ENCODE measurements at places on chromosomes 13 and 19.

DNA sequence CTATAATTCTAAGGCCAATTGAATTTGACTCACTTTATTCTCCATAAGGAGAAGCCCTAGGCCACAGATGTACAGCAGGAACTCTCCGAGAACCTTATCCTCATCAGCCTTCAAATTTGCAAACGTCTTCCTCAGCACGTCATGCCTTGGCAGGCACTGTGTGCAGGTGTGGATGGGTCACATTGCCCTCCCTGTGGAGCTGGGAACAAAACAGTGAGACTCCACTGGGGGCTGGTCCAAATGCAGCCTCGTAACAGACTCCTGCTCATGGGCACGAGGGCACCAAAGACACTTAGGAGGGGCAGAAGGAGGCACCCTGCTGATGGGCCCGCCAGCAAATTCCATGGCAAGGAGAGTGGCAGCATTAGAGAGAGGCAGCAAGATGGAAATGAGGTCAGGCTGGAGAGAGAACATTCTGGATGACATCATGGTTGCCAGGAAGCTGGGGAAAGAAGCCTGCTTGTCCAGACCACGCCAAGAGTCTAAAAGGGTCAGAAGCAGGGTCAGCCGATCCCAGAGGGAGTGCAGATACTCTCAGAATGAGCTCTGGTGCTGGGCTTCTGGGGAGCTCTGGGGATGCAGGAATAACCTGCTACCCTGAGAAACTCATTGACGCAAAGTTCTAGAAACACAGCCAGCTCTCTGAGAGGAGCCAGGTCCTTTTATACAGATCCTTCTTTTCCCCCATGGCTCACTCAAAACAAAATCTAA, 242.2 kb downstream of the B3GLCT start:
- no peak for DNase-seq

- DNase-seq = no peak
These were observed 37.5 kb downstream of the ARRDC2 start for GRCh38 chr19:18045307-18046050.

DNA sequence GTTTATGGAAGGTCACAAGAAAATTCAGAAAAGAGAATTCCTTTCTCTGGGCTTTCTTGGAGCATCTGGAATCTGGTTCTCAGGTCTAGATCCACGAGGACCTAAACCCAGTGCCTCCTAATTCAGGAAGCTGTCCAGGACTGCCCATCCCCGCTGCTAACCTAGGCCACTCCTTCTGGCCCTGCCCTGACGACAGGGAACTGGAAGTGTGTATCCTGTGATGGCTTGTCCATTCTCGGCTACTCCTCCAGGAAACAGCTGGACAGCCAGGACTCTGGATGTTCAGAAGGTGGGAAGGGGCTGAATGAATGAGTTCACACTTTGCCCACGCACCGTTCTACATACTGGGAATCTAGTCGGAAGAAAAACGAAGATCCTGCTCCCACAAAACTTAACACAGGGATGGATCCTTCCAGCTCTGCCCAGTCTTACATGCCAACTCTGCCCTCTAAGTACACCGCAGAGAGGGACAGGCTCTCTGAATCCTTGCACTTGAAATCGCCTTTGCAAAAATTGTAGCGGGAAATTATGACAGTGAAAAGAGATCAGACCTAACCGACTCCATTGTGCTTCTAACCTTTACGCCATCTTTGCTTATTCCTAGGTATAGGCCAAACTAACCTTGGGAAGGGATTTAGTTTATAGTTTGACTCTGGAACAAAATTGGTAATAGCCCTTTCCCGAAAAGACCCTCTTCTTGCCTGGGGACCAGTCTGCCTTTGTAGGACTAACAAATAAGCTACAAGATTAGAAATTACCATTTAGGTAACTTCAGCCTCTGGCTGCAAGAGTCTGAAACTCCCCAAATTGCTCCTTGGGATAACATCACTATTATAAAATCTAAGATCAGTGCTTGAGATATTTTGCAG, 1.8 kb downstream of the LSM4 start:
- no peak for DNase-seq

DNA sequence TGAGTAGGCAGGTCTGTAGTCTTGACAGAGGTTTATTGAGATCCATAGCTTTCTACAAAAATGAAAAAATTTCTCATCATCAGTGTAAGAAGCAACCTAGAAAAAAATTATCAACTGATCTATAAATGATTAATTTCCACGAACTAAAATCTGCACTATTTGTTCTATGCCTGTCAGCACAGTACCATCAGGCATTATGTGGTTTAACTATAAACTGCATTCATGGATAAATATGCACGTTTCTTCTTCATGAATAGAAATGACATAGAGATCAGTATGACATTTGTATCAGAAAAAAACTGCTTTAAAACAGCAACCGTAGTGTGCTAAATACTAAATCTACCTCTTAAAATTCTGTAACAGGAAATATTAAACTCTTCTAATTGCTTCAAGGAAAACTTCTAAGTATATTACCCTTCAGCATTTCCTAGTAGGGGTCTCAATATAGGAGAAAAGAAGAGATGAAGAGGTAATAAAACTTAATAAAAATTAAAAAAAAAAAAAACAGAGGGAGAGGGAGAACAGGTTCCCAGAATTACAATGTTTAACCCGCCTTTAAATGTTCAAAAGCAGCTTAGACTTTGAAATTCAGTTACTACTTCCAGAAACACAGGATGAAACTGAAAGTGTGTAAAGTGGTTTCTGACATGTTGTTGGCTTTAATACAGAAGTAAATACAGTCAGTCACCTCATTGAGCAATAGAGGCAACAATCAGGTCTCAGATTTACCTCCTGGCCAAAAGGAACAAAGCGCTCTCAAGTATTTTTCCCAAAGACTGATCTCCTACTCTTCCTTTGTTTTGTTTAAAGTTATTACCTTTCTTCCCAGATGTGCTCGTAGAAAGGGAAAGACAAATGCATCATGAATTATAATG, 144.4 kb downstream of the DIAPH3 start:
- no peak for DNase-seq

- no peak for DNase-seq
These were observed 5.2 kb upstream of the EFNB2 start for GRCh38 chr13:106540613-106541012.

- peak; percentile 72 for DNase-seq
These were observed 4.3 kb upstream of the RAP2A start for GRCh38 chr13:97429681-97430081.

DNA sequence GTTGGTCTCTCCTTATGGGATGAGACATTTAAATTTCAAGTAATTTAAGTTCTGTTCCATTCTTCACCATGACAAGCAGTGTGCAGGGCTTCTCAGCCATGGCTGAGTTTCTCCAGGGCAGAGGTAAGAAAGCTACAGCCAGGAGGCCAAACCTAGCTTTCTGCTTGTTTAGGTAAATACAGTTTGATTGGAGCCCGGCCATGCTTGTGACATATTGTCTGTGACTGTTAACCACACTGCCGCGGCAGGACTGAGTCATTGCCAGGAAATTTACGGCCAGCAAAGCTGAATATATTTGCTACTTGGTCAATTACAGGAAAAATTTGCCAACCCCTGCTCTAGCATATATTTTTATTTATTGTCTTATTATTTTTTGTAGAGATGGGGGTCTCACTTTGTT, 10.7 kb downstream of the NLRP8 start:
- DNase-seq = no peak

GRCh38 chr19:41233748-41234240, 14.8 kb downstream of the AXL start:
- peak; percentile 32 for DNase-seq

GRCh38 chr13:111111376-111111937, 3.7 kb upstream of the ARHGEF7 start:
- DNase-seq = no peak

GRCh38 chr13:99829593-99830239, 141.9 kb downstream of the ZIC5 start:
- no peak for DNase-seq

GRCh38 chr19:46224773-46225172, 4.8 kb upstream of the IGFL1 start:
- DNase-seq = no peak

- no peak for DNase-seq
These were observed 96.2 kb downstream of the SUCLA2 start for GRCh38 chr13:47904891-47905290.

DNA sequence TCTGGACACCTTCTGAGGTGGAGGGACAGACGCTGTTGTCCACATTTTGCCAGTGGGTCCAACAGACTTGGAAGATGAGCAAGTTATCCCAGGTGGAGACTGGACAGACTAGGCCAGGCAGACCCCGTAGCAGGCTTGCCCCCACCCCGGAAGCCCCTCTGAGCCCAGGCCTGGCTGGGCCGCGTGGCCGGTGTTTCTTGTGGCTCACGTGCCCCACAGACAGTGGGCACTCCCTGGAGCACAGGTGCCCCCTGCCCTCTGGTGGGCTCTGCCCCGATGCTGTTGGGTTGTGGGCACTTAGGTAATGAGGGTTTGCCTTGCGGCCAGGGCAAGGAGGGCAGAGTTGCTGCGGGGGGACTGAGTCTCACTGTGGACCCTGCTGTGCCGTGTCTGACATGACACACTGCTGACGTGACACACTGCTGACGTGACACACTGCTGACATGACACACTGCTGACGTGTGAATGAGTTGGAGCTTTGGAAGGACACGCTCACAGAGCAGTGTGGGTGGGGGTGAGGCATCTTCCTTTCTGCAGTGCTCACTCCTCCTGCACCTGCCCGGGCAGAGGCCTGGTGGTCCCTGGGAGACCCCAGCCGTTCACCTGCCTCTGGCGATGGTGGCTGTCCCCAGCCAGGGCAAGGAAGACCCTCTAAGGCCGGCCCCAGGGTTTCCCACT, 25.1 kb downstream of the DOT1L start:
- no peak for DNase-seq

GRCh38 chr13:98503175-98504028, 73.5 kb downstream of the STK24 start:
- DNase-seq = no peak

DNA sequence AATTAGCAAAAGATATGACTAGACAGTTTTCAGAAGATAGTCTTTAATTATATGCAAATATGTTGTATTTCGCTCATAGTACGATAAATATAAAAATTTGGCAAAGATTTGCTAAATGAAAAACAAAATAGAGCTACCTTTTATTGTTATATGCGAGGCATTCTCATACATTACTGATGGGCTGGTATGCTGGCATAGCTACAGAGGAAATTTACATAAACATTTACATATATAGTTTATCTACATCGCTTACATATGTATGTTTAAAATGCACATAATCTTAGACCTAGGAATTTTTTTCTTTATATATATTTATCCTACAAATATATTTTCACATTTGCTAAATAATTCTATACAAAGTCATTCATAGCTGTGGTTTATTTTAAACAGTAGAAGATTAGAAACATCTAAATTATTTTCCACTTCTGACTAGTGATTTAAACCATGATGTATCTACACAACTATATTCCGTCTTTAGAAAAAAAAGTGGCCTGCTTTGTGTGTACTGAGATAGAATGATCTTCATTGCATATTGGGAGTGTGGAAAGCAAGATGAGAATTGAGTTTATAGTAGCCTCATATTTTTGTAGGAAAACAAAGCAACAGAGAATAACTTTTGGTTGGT, 1345.0 kb upstream of the SLC10A2 start:
- DNase-seq = no peak

- no peak for DNase-seq
These were observed 414.4 kb downstream of the OLFM4 start for GRCh38 chr13:53442979-53443378.

DNA sequence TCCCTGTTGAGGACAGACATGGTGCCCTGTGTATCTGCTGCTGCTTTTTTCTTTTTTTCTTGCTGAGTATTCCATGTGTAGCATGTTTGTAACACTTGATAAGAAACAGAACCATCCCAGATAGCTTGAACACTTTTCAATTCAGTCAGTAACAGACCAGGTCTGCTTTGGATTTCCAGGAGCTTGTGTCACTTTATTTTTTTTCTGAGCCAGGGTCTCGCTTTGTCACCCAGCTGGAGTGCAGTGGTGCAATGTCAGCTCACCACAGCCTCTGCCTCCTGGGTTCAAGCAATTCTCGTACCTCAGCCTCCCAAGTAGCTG, 43.7 kb downstream of the BBC3 start:
- DNase-seq = no peak

DNA sequence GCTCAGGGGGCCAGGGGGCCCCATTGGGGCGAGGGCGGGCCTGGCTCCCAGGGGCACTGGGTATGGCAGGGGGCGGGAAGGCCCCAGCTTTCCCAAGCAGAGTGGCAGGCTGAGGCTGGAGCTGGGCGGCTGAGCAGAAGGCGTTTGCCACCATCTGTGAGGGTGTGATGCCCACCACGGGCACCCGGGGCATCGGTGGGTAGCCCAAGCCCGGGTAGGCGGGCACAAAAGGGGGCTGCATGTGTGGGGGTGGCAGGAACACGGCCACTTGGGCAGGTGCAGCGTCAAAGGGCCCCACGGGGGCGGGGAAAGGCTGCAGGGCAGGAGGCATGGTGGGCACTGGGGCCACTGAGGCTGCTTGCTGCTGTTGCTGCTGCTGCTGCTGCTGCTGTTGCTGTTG, 22.8 kb downstream of the NUMBL start:
- no peak for DNase-seq

- peak; percentile 30 for DNase-seq
These were observed 5.8 kb downstream of the AMER2 start for GRCh38 chr13:25166306-25166705.

DNA sequence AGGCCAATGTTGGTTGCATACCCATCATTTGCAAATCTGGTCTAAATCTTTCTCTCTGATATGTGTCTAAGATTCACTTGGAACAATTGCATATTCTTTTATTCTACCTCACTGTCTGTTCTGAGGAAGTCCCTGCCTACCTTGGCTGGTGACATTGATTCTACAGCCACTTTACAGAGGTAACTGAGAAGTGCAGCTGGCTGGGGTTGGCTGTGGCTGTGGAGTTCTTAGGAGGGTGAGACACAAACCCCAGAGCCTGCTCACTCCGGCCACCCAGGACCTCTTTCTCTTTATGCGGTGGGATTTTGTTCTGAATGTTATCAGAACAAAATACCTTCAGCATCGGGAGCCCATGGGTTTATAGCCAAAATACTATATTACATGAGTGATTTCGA, 54.5 kb upstream of the IRS2 start:
- no peak for DNase-seq

DNA sequence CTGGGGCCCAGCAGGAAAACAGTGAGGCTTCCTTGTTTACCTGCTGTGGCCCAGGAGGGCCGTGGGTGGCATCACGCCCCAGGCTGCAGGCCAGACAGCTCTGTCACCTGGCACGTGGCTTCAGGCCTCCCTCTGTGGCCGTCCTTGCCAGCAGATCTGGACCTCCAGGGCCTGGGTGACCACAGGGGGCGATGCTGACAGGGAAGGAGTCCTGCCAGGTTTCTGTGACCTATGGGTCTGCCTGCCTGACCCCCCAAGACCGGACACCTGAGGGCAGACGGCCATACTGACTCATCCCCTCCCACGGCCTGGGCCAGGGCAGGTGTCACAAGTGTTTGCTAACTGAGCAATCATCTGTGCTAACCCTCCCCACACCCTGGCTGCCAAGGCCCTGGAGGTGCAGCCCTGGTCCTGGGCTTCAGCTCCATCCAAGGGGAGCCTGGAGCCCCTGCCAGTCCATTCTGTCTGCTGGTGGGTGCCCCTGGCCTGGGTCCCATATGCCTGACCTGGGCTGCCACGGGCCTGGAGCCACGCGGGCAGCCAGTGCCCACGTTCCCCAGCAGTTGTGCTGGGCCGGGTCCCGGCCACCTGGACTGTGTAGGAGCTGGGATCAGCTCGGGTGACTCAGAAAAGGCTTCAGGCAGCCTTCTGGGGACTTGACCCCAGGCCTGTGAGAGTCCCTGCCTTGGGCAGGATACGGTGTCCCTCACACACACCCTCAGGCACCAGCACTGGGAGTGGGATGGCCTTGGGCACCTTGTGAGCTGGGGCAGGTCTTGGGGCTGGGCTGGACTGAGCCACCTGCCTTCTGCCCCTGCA, 3.7 kb downstream of the CDC34 start:
- DNase-seq = no peak

GRCh38 chr19:40294560-40294959, 9.4 kb upstream of the AKT2 start:
- peak; percentile 59 for DNase-seq

GRCh38 chr13:114054830-114055439, 77.5 kb downstream of the RASA3 start:
- DNase-seq = no peak
